ENCODE measurements at places on chromosomes 1 and 21.

DNA sequence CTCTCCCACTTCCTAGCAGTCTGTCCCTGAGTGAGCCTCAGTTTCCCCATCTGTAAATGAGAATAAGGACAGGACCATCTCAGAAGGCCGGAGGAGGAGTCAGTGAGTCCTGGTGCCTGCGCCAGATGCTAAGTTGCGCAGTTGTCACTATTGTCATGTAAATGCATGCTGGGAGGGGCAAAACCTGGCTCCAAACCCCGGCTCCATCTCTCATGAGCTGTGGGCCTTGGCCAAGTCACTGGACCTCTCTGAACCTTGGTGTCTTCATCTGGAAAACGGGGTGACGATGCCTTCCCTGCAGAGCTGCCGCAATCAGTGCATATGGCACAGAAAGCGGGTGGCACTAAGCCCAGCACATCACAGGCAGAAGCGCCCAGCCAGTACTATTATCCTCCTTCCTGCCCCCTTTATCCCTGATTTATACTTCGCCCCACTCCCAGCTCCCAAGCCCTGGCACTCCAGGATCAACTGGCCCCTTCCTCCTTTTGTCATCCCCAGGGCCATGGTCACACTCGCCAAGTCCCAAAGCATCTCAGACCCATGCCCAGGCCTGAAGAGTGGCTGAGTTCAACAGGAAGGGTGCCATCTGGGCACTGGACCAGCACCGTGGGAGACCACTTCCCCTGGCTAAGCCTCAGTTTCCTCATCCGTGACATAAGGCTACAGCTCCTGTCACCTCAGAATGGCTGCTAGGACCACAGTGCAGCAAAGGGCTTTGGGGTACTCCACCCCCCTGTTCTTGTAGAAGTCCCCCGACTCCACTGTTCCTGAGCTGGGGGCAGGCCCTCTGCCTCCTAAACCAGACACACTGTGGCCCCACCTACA lies 4.3 kb upstream of the PLEKHG5 start:
- DNase-seq: no peak
- peaks cover 25% of the 10 kb centered on the region for H3K4me1 ChIP-seq
- no peak overlapping the region for H3K27ac ChIP-seq

- no peak overlapping the region for H3K27ac ChIP-seq
- H3K4me1 ChIP-seq: peaks cover 35% of the 10 kb centered on the region
- peak; percentile 46 for DNase-seq
- peak overlapping the region; percentile 86 for H3K4me3 ChIP-seq
- no peaks in the 10 kb centered on the region for H3K36me3 ChIP-seq
- peaks cover 23% of the 10 kb centered on the region for H3K27me3 ChIP-seq
These were observed 553 bp downstream of the TTC3 start for GRCh38 chr21:37073417-37074196.

GRCh38 chr1:37177230-37177864 lies 143.0 kb upstream of the GRIK3 start:
- H3K4me1 ChIP-seq: peaks cover 21% of the 10 kb centered on the region
- no peaks in the 10 kb centered on the region for H3K36me3 ChIP-seq
- no peaks in the 10 kb centered on the region for H3K27me3 ChIP-seq
- H3K27ac ChIP-seq: no peak overlapping the region

- H3K27me3 ChIP-seq: no peaks in the 10 kb centered on the region
- H3K27ac ChIP-seq: no peak overlapping the region
- no peak for DNase-seq
- H3K4me1 ChIP-seq: no peaks in the 10 kb centered on the region
- H3K36me3 ChIP-seq: peaks cover 3% of the 10 kb centered on the region
These were observed 5.8 kb upstream of the BGLAP start for GRCh38 chr1:156236164-156236563.

DNA sequence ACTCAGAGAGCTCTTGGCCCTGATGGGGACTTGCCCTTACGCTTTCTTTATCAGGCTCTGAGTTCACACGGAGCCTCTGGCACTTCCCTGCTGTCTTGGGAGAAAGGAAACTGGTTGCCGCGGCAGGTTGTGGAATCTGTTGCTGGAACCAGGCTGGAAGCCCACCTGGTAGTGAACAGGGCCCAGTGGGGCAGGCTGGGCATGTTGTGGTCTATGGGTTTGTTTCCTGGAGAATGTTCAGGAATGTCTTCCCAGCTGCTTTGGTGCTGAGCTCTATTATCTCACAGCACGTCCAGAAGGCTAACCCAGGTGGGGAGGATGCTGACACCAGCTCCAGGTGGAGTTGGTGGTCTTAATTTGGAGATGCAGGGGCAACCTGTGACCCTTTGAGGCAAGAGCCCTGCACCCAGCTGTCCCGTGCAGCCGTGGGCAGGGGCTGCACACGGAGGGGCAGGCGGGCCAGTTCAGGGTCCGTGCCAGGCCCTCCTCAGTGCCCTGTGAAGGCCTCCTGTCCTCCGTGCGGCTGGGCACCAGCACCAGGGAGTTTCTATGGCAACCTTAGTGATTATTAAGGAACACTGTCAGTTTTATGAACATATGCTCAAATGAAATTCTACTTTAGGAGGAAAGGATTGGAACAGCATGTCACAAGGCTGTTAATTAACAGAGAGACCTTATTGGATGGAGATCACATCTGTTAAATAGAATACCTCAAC lies 33.3 kb upstream of the TDRD10 start:
- H3K4me1 ChIP-seq: peaks cover 6% of the 10 kb centered on the region
- no peaks in the 10 kb centered on the region for H3K36me3 ChIP-seq
- H3K27me3 ChIP-seq: no peaks in the 10 kb centered on the region
- H3K27ac ChIP-seq: no peak overlapping the region
- H3K4me3 ChIP-seq: no peak overlapping the region

DNA sequence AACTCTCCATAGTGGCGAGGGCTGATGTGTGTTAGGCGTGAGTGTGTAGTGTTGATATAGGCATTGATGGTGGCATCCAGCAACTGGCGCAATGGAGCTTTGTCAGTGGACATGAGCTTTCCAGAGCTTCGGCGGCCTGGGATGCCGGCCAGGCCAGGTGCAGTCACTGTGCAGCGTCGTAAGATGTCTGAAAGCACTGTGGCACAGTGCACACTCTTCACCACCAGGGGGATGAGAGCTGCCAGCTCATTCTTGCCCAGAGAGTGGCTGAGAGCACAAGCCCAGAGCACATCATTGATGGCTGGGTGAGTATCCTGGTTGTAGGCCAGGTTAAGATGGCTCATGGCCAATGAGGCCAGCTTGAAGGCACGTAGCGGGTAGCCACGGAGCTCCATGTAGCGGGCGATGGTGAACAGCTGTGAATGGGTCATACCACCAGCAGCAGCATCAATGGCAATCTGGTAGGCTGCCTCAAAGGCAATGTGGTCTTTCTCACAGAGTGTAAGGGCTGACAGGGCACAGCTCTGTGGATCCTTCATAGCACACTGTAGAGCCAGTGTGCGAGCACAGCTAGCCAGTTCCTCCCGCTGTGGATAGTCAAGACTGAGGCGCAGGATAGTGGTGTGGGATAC lies 6.7 kb downstream of the UROD start:
- H3K4me1 ChIP-seq: no peaks in the 10 kb centered on the region
- no peak overlapping the region for H3K4me3 ChIP-seq
- H3K36me3 ChIP-seq: no peaks in the 10 kb centered on the region
- H3K27me3 ChIP-seq: no peaks in the 10 kb centered on the region
- no peak overlapping the region for H3K27ac ChIP-seq

GRCh38 chr1:113780374-113781146 lies 21.3 kb upstream of the PHTF1 start:
- no peak for DNase-seq
- peaks cover 6% of the 10 kb centered on the region for H3K36me3 ChIP-seq
- no peak overlapping the region for H3K27ac ChIP-seq
- no peak overlapping the region for H3K4me3 ChIP-seq
- H3K27me3 ChIP-seq: no peaks in the 10 kb centered on the region

DNA sequence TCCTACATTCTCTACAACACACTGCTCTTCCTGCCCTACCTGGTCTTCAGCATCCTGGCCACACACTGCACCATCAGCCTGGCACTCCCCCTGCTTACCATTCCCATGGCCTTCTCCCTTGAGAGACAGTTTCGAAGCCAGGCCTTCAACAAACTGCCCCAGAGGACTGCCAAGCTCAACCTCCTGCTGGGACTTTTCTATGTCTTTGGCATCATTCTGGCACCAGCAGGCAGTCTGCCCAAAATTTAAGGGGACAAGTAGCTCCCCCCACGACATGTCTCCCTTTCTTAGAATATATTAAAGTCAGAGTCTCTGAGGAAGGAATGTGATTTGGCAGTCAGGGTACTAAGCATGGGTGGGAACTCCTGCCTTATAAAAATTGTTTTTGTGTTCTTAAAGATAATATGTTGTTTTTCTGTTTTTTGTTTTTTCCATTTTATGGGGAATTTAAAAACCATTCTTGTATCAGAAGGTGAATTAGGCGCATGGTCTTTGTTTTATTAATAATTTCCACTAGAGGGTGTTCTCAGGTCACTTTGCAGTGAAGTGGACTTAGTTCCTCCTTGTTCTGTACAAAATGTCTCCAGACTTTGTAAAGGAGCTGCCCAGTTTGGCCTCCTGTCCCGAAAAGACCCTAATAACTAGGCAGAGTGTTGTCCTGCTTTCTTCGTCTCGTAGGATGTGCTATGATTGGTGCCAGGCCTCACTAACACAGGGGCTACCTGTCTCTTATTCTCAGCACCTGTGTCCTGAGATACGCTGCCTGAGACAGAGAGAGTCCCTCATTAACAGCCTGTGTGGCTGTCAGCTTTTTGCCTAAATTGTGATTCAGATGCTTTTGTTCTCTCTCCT lies 13.1 kb downstream of the UBIAD1 start:
- no peaks in the 10 kb centered on the region for H3K27me3 ChIP-seq
- DNase-seq: peak; percentile 23
- peak overlapping the region; percentile 91 for H3K27ac ChIP-seq
- peak overlapping the region; percentile 30 for H3K4me3 ChIP-seq
- peaks cover 36% of the 10 kb centered on the region for H3K4me1 ChIP-seq
- no peaks in the 10 kb centered on the region for H3K36me3 ChIP-seq

- peaks cover 4% of the 10 kb centered on the region for H3K4me1 ChIP-seq
- H3K4me3 ChIP-seq: no peak overlapping the region
- no peaks in the 10 kb centered on the region for H3K36me3 ChIP-seq
- no peaks in the 10 kb centered on the region for H3K27me3 ChIP-seq
- no peak for DNase-seq
These were observed 75.0 kb downstream of the XCL2 start for GRCh38 chr1:168468822-168469221.

DNA sequence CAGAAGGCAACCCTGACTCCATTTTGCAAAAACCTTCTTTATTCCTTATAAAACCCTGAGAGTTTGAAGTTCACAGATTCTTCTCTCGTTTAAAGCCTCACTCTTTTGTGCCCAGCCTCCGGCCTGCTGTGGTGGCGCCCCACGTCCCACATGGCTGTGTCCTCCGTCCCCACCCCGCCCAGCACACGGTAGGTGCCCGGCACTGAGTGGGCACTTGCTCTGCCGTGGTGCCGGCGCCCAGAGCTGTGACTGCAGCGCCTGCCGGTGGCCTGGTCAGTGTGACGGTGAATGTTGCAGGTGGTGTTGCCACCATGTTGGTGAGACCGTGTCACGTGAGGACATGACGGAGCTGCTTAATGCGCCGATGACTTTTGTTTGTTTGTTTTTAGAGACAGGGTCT lies 9.4 kb downstream of the ATAD3A start:
- no peaks in the 10 kb centered on the region for H3K36me3 ChIP-seq
- DNase-seq: no peak
- H3K4me1 ChIP-seq: no peaks in the 10 kb centered on the region
- no peaks in the 10 kb centered on the region for H3K27me3 ChIP-seq
- no peak overlapping the region for H3K27ac ChIP-seq

- no peaks in the 10 kb centered on the region for H3K36me3 ChIP-seq
- H3K4me1 ChIP-seq: peaks cover 10% of the 10 kb centered on the region
- peaks cover 18% of the 10 kb centered on the region for H3K27me3 ChIP-seq
These were observed 1.4 kb downstream of the CAPN2 start for GRCh38 chr1:223713546-223714420.

DNA sequence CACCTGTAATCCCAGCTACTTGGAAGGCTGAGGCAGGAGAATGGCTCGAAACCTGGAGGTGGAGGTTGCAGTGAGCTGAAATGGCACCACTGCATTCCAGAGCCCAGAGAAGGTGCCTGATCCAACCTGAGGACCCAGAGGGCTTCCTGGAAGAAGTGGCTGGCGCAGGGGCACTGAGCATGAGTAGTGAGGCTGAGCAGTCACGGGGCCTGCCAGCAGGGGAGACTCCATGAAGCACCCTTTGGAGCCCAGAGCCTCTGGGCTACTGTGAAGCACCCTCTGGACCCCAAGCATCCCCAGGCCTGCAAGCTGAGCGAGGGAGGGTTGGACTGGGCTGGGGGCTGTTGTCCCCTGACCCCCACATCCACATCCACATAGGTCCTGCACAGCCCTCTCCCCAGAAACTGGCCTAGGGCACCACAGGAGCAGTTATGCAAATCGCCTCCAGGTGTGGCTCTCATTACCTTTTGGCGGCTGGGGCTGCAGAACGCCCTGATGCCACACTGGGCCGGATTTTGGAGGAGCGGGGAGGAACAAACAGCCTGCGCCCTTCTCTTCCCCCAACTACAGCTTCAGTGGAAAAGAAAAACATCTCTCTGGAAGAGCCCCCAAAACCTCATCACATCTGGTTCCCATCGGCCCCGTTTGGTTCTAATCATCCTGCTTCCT lies 78.2 kb upstream of the TARDBP start:
- H3K36me3 ChIP-seq: no peaks in the 10 kb centered on the region
- H3K27me3 ChIP-seq: no peaks in the 10 kb centered on the region

DNA sequence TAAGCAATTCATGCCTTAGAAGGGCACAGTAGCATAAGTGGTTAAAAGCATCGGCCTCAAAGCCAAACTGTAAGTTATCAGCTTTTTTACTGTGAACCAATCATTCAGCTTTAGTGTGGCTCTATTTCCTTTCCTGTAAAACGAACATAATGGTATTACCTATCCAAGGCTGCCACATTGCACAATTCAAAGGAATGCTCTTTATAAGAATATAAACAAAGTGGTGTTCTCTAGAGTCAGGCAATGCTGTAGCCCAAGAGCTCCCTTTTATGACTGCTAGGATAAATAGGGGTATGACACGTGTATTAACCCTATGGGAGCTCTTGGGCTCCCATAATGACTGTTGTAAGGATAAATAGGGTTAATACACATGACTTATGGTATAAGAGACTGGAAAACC lies 25.4 kb downstream of the INTS7 start:
- no peaks in the 10 kb centered on the region for H3K27me3 ChIP-seq
- H3K36me3 ChIP-seq: peaks cover 3% of the 10 kb centered on the region
- H3K4me3 ChIP-seq: no peak overlapping the region
- no peak overlapping the region for H3K27ac ChIP-seq
- H3K4me1 ChIP-seq: no peaks in the 10 kb centered on the region
- no peak for DNase-seq

- peak; percentile 47 for DNase-seq
- peaks cover 27% of the 10 kb centered on the region for H3K4me1 ChIP-seq
- H3K27me3 ChIP-seq: peaks cover 36% of the 10 kb centered on the region
- H3K36me3 ChIP-seq: no peaks in the 10 kb centered on the region
- no peak overlapping the region for H3K27ac ChIP-seq
- no peak overlapping the region for H3K4me3 ChIP-seq
These were observed 55.2 kb downstream of the AJAP1 start for GRCh38 chr1:4709641-4710040.

- peaks cover 6% of the 10 kb centered on the region for H3K4me1 ChIP-seq
- H3K27me3 ChIP-seq: no peaks in the 10 kb centered on the region
- no peaks in the 10 kb centered on the region for H3K36me3 ChIP-seq
- H3K27ac ChIP-seq: no peak overlapping the region
- no peak overlapping the region for H3K4me3 ChIP-seq
- DNase-seq: no peak
These were observed 18.8 kb upstream of the C2CD2 start for GRCh38 chr21:41972511-41973205.
